CD4-positive, alpha-beta T cell treated with Interleukin-21 for 1 hour (primary cell): ENCODE measurements at places on chromosomes 6 and 20.

- no peak for DNase-seq
Measured at GRCh38 chr6:9250852-9251251, 815.5 kb upstream of the SLC35B3 start.

GRCh38 chr6:38155621-38156204 lies 336.2 kb downstream of the ZFAND3 start:
- DNase-seq = no peak

DNA sequence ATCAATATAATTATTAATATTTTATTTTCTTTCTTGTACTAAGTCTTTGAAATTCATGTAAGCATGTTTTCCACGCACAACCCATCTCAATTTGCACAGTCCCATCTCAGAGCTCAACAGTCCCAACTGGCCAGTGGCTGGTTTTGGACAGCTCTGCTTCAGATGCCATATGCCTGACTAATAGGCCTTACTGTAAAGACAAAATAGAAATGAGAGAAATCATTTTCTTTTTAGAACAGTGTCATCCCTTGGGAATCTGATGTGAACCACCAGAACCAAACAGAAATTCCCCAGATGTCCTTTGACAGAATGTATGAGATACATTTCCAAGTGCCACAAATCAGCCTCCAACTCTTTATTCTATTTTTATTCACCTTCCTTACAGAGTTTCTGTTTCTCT lies 338.9 kb downstream of the ESR1 start:
- DNase-seq = no peak

- DNase-seq = no peak
Measured at GRCh38 chr20:51384875-51385274, 157.6 kb downstream of the NFATC2 start.
